Activated naive CD4-positive, alpha-beta T cell treated with anti-CD3 and anti-CD28 coated beads, Interleukin-2, amount 50 U/mL, for 72 hours (primary cell): ENCODE measurements at places on chromosomes 1 and 21.

GRCh38 chr1:179709841-179710329, 33.2 kb upstream of the FAM163A start:
- no peak for DNase-seq

- no peak for DNase-seq
Observed at GRCh38 chr1:230643908-230644307, 1.6 kb downstream of the COG2 start.

DNA sequence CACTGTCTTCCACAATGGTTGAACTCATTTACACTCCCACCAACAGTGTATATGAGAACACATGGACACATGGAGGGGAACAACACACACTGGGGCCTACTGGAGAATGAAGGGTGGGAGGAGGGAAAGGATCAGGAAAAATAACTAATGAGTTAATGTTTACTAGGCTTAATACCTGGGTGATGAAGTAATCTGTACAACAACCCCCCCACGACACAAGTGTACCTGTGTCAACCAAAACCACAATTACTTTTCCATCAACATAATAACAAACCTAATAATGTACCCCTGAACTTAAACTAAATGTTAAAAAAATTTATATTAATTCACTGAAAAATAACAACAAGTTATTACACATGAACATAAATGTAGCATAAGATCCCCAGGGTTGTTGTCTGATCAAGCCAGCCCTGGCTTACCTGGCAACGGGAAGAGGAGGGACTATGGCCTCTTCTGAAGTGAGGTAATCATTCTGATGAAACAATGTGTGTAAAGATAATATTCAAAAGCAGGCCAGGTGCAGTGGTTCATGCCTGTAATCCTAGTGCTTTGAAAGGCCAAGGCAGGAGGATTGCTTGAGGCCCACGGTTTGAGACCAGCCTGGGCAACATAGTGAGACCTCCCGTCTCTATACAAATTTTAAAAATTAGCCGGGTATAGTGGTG, 40.8 kb upstream of the HEATR1 start:
- no peak for DNase-seq

DNA sequence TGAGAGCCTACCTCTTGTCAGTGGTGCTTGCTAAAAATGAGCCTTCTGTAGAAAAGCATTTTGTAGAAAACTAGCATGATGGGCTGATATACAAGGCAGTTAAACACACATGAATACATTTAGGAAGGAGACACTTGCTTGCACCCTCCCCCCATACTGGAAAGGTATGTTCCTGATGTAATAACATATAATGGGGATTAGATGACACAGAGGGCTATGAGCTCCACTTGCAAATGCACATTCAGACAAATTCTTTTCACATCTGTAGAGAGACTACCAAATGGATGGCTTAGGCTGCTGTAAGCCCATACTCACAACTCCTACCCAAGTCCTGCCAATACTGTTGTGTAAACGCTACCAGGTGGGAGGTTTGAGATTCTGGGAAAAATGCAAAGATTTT, 634.0 kb downstream of the SMYD3 start:
- DNase-seq, result no peak

DNA sequence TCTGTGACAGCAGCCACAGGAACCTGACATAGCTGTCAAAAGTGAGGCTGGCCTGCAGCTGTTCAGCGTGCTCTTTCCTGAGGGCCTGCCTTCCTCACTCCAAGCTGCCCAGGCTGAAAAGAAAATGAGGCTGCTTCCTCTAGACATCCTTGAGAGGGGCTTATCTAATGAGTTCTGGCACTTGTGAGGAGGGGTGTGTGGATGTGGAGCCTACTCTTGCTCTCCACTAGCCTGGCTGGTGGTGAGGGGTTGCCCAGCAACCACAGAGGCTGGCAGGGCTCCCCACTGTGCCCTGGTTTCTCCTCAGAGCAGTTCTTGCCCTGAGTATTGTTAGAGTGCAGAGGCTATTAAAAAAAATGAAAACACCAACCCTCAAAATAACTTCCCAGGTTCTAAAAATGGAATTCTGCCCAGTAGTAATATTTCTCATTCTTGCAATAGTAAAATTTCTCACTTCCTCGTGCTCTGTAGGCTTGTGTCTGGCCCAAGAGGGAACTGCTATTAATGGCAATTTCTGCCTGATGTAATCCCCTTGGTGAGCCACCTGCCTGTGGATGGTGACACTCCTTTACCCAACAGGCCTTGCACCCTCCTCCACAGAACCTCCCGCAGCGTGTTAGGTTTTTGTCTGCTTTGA, 52.6 kb upstream of the EPS8L3 start:
- DNase-seq, result no peak

DNA sequence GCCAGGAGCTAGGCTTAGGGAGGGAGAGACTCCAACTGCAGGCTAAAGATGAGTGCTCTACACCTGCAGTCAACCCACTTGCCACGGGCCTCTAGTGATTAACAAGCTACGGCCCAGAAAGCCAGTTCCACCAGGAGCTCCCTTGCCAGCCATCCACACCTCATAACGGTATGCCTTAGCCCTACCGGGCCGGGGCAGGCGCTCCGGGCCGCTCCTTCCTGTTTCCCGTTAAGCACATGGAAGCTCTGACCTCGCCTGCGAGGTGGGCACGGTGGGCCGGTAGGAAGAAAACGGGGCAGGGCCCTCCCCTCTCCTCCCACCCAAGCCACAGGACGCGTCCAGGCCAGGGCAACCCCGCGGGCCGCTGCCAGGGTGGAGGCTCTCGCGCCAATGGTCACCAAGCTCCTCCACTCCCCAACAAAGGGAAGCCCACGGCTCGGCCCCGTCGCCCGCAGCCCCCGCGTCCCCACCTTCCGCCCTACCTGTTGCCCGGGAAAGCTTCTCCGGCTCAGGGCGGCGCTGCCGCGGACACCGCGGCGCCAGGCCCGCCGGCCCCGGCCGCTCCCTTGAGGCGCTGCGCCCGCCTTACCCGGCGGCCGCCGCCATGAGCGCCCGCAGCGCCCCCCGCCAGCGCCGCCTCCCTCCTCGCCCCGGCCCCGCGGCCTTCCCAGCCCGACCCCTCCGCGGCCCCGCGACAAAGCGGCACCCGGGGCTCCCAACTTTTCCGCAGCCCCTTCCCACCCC, 627 bp downstream of the CERS2 start:
- peak; percentile 64 for DNase-seq

GRCh38 chr1:29574871-29575270, 338.5 kb downstream of the PTPRU start:
- no peak for DNase-seq

DNA sequence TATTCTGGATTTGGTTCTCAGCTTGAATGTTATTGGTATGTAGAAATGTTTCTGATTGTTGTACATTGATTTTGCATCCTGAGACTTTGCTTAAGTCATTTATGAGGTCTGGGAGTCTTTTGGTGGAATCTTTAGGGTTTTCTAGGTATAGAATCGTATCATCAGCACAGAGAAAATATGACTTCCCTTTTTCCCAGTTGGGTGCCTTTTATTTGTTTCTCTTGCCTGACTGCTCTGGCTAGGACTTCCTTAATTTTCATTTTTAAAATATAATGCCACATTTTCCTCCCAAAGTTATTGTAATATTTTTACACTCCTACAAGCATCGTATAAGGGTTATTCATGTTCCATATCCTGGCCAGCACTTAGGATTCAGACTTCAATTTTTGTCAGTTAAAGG, 111.1 kb downstream of the FNBP1L start:
- no peak for DNase-seq

DNA sequence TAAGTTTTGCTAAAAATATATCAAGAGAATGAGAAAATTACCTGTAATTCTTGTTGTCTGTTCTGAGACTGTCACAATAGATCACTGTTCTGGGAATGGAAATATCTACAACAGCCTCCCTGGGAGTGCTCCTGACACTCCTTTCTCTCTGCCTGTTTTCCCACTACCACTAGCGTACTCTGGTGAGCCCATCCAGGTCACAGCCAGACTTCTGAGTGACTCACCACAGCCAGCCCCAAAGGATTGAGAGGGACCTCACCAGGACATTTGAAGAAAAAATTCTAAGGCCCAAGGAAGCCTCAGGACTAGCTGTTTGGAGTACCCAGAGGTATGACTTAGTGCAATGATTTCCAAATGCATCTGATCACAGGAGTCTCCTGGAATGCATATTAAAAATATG, 39.0 kb upstream of the TADA1 start:
- no peak for DNase-seq

GRCh38 chr1:7366286-7366954, 404.7 kb upstream of the VAMP3 start:
- DNase-seq, result no peak

GRCh38 chr1:229582011-229582694, 23.6 kb upstream of the ABCB10 start:
- DNase-seq, result no peak

DNA sequence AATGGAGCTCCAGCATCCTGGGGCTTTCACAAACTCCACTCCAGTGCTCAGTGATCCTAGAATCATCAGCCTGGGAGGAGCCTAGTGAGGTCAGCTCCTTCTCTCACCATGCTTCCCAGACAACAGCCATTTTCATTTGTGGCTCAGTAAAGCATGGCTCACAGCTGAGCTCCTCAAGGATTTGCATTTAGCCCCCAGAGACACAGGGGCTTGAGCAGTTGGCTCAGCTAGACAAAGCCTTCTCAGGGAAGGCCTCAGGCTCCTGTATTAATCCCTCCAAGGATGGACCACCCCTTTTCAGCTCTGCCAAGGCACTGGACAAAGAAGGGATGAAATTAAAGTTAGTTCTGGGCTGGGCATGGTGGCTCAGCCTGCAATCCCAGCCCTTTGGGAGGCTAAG, 39.5 kb downstream of the ERI3 start:
- DNase-seq, result no peak

DNA sequence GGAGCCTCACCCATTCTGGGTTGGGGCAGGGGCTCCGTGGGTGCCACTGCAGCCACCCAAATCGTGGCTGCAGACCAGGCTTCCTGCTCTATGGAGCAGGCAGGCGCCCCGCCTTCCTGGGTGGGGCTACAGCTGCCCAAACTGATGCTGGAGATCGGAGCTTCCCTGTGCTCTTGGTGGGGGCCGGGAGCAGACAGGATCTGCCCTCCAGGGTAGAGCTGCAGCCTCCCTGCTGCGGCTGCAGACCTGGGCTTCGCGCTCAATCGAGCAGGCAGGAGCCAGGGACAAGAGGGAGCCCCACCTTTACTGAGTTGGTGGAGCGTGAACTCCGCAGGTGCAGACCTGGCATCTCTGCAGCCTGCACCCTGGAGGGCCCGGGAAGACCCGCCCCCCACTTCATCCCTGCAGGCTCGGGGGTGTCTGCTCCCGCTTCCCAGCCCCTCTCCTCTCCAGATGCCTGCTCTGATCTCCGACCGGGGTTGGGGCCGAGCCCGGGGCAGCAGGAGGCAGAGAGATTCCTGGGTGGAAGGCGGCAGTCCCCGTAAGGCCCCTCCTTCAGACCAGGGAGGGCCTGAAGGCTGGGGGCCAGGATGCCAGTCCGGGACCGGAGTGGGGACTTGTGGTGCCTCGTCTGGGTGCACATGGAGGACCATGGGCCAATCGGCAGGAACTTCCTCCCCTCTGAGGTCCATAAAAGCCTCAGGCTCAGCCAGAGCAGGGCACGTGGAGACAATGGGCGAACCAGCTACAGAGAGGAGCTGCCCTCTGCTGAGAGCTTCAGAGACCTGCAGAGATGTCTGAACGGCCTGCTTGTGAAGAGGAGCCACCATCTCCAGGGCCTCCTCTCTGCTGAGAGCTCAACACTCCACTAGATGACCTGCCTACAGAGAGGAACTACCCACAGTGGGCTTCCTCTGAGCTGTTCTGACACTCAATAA, 359.3 kb downstream of the SMYD3 start:
- no peak for DNase-seq

DNA sequence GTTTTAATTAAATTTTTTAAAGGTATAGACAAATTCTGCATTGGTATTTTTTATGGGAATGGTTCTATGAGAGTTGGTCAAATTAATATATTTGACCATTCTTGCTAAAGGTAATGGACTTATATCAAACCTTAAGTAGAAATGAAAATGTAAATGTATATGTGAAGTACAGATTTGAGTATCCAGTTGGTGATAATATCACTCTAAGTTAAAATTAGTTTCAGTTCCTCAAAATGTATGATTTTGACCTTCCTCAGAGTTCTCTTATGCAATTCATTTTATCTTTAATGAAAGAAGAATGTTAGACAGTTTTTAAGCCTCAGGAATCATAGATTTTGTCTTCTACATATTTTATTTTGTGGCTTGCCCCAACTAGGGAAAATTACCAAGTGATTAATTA, 1291.5 kb upstream of the B3GALT2 start:
- no peak for DNase-seq

- no peak for DNase-seq
Observed at GRCh38 chr1:183850852-183851251, 45.9 kb downstream of the RGL1 start.

DNA sequence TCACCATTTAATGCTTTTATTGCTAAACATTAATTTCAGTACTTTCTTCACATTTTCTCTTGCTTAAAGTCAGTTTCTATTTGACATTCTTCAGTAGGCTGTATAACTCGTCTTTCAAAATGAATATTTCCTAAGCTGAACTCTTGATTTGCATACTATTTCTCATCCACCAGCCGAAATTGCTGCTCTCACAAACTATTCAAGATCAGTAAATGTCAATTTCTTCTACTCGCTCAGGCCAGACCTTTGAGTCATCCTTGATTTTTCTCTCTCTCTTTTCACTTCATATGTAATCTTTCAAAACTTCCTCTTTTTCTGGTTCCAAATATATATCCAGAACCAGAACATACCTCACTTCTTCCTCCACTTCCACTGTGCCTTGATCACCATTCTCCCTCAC, 990.0 kb downstream of the KCNT2 start:
- DNase-seq, result no peak

DNA sequence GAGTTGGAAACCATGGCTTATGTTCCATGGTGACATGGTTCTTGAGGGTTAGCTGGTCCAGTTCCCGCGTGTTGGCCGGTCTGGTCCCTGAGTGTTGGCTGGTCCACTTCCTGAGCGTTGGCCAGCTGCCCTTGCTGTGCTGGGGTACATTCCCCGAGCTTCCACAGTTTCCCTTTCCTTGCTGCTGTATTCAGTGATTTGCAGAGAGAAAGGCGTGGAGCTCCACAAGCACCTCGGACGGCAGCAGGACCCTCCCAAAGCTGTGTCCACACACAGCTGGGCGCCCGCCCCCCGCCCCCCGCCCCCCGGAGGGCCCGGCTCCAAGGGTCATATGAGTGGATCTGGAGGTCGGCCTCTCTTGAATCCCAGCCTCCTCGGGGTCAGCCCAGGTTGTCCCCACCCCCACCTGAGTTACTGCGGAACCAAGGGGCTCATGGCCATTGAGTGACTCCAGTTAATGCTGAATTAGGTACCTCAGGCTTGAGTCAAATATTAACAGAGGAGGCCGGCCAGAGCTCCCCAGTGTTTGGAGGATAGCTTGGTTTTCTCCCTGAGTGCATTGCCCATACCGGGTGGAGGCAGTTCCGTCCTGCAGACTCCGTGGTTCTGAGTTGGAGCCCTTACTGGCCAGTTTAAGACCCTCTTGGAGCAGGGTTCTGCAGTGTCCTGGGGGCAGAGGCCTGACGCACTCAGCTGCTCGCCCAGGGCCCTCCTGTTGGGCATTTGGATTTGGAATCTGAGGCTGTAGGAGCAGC, 18.4 kb downstream of the COL18A1 start:
- no peak for DNase-seq

GRCh38 chr21:45997495-45998275, 16.1 kb downstream of the COL6A1 start:
- DNase-seq, result no peak
